NT2/D1 (cell line): ENCODE measurements at places on chromosomes 16 and 17.

GRCh38 chr16:23629516-23629915 is 11.6 kb downstream of the PALB2 start:
- no peak for DNase-seq

GRCh38 chr17:31746884-31747495 is 112.1 kb downstream of the COPRS start:
- no peak for DNase-seq

- DNase-seq: no peak
These were observed 4.4 kb upstream of the SNX29 start for GRCh38 chr16:11972128-11972527.

GRCh38 chr17:17217995-17218394 is 11.9 kb upstream of the PLD6 start:
- no peak for DNase-seq

DNA sequence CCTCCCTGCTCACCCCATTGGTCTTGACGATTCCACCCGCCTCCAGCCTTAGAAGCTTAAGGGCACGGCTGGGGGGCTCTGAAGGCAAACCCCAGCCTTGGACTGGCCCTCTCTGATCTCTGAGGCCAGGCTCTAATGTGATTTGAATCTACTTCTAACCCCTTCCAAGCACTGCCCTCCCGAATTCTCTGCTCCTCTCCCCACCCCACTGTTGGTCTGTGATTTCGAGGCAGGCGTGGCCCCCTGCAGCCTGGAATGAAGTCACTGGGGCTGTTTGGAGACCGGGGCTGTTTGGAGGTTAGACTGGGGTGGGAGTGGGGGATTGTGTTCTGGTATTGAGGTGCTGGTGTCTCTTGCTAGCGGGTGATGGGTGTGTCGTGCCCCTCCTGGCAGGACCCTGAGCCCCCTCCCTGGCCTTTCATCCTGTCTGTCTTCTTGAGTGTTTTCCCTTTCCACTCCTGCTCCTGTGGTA is 2.2 kb downstream of the GRB7 start:
- no peak for DNase-seq

DNA sequence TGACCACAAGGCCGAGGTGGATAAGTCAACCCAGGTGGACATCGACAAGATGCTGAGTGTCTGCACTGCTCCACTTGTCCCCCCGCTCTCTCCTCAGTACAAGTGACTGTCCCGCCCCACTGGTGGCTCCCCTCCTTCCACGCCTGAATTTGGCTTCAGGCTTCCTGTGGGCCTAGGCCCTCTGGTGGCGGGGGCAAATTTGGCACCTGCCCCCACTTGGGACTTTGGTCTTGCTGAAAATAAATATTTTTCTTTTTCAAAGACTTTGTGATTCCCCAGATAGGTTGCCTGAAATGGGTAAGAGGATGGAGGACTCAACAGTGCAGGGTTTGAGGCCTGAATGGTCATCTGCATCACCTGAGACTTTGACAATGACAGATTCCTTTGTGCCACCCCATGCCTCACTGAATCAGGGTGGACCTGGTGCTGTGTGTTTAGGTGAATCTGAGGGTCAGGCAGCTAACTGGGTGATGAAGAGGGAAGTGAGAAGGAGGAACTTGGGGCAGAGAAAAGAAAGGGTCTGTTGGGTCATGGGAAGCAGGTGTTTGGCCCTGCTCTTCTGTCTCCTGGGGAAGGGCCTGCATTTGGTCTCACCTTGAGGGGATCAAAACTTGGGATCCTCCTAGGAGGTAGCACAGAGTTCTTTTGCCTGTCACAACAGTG is 2.0 kb downstream of the C16orf86 start:
- DNase-seq: no peak

GRCh38 chr17:76700617-76701470 is 9.9 kb downstream of the MXRA7 start:
- DNase-seq: no peak

DNA sequence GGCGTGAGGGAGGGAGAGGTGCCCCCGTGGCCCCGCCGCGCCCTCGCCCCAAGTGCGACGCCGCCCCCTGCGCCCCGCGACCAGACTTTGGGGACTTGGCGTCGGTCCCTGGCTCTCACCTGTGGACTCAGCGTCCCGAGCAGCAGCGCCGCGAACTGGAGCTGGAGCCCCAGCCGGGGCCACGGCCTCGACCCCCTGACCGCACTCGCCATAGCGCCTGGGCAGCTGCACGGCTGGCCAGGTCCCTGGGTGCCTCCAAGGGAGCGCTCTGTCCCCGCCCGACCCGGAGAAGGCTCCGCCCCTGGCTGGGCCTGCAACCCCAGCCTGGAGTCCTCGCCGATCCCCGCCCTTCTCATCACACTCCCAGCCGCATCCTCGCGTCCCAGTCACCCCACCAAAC is at the start of gene ERN2:
TSS of gene ERN2 (minus strand) at position 247 of the 400 bp plus-strand sequence. CDS start at position 212, 35 bp downstream.
- no peak for DNase-seq
